ENCODE measurements at places on chromosomes 4 and X. TPM values are rescaled to one million over a fixed set of nuclear protein-coding genes. Genes with fewer than 3 reads are reported as not detected.

DNA sequence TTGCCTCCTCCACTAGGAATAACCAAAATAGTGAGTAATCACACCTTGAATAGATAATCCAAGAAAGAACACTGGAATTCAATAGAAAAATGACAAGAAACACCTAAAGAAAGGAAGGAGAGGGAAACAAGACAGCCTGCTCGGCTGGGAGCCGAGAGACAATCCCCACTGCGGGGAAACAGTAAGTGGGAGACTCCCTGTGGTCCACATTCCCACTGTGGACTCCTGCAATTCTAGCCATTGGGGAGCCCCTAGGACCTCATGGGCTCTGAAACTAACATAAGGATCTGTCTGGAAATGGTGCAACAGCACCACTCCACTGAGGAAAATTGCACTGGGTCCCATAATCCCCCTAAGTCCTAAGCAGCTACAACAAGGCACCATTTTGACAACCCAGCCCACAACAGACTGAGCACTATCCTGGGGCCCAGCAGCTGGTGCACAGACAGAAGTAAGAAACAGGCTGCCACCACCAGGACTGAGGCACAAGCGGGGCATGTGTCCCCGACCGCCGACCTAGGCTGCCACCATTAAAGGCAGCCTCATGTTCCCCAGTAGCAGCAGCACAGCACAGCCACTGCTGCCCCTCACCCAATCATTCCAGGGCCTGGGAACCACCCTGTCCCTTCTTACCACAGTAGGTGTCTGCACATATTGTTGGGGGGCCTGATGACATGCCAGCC lies 14.2 kb downstream of the LRBA start:
- H3K4me1 ChIP-seq: no peaks in the 10 kb centered on the region
- no peaks in the 10 kb centered on the region for H3K36me3 ChIP-seq
- no peaks in the 10 kb centered on the region for H3K27me3 ChIP-seq
- DNase-seq: no peak
- H3K4me3 ChIP-seq: no peak overlapping the region
- no peak overlapping the region for H3K27ac ChIP-seq

- 0 out of 2 replicates have a peak overlapping the region, but pooled peaks have one; percentile 22 for H3K27ac ChIP-seq
- H3K4me1 ChIP-seq: peaks cover 10% of the 10 kb centered on the region
- H3K4me3 ChIP-seq: no peak overlapping the region
- H3K36me3 ChIP-seq: peaks cover 2% of the 10 kb centered on the region
- DNase-seq: peak; percentile 57
These were observed 8.3 kb upstream of the NAP1L5 start for GRCh38 chr4:88705805-88706492.

DNA sequence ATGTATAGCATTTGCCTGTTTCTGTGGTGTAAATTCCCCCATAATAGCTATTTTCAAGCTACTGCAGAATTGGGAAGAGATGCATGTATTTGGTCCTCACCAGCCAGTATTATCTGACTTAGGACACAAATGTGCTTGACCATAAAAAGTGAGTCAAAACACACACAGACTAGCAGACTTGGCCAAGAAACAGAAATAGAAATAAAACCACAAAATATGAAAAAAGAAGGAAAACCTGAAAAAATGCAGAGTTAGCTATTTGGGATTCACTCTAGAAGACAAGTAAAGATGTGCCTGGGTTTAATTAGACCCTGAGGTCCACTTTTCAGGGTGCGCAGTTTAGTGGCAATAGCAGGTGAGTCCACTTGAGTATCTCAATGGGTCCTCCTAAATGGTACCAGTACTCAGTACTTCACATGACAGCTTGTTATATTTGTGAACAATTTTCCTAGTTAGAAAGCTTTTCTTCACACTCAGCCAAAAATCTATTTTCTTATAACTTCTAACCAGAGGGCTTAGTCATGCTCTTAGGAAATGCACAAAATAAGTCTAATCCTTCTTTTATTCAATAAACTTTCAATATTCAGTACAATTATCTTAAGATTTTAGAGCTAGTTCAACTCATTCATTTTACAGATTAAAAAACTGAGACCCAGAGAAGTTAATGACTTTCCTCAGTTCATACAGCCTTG lies 108.7 kb upstream of the JADE1 start:
- H3K4me1 ChIP-seq: no peaks in the 10 kb centered on the region
- no peak for DNase-seq
- H3K36me3 ChIP-seq: no peaks in the 10 kb centered on the region
- no peak overlapping the region for H3K27ac ChIP-seq

DNA sequence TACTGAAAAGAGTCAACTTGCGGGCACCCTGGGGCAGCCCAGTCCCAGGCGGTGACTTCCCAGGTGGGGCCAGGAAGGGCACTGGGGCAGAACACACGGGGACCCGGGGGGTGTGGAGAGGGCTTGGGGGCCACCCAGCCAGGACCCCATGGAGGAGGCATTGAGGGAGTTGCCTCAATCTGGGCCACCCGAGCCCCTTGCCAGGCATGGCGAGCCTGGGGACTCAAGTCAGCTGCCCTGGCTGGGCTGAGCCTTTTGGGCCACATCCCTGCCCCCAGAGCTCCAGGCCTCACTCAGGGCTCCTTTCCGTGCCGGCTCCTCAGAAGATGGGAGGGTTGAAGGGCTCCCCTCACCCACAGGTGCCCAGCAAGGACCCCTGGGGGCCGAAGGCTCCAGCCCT lies 6.6 kb upstream of the CPLX1 start:
- H3K4me1 ChIP-seq: no peaks in the 10 kb centered on the region
- peaks cover 36% of the 10 kb centered on the region for H3K27me3 ChIP-seq
- DNase-seq: no peak
- H3K27ac ChIP-seq: no peak overlapping the region
- no peaks in the 10 kb centered on the region for H3K36me3 ChIP-seq

DNA sequence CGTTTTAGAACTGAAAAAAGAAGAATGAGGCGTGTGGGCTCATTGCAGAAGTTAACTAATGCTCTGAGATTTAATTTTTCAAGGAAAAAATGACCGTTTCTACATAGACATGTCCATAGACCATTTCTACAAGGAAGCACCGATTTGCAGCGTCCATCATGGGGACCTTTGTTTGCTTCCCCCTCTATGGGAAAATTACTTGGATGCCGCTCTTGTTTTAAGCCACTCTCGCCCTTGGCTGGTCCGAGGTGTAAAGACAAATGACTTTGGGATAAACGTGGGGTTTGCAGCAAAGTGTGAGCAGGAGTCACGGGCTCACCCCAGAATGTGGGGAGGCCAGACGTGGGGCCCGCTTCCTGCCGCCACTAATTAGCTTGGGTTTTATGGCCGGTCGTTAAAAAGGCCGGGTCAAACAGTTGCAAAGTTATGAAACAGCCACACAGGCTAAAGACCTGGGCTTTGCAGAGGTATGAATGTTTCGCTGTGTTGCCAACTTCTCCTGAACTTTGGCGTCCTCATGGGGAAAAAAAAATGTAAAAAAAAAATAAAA lies 235.9 kb downstream of the SHOX start:
- H3K4me1 ChIP-seq: no peaks in the 10 kb centered on the region
- H3K36me3 ChIP-seq: no peaks in the 10 kb centered on the region
- H3K4me3 ChIP-seq: no peak overlapping the region
- no peaks in the 10 kb centered on the region for H3K27me3 ChIP-seq
- no peak for DNase-seq

- H3K4me1 ChIP-seq: no peaks in the 10 kb centered on the region
- H3K27me3 ChIP-seq: no peaks in the 10 kb centered on the region
- H3K27ac ChIP-seq: no peak overlapping the region
- H3K4me3 ChIP-seq: no peak overlapping the region
These were observed 31.5 kb downstream of the QDPR start for GRCh38 chr4:17480210-17480927.

- no peak overlapping the region for H3K4me3 ChIP-seq
- no peaks in the 10 kb centered on the region for H3K4me1 ChIP-seq
- no peak overlapping the region for H3K27ac ChIP-seq
- DNase-seq: no peak
These were observed 296.7 kb downstream of the NR3C2 start for GRCh38 chr4:148145475-148145874.

DNA sequence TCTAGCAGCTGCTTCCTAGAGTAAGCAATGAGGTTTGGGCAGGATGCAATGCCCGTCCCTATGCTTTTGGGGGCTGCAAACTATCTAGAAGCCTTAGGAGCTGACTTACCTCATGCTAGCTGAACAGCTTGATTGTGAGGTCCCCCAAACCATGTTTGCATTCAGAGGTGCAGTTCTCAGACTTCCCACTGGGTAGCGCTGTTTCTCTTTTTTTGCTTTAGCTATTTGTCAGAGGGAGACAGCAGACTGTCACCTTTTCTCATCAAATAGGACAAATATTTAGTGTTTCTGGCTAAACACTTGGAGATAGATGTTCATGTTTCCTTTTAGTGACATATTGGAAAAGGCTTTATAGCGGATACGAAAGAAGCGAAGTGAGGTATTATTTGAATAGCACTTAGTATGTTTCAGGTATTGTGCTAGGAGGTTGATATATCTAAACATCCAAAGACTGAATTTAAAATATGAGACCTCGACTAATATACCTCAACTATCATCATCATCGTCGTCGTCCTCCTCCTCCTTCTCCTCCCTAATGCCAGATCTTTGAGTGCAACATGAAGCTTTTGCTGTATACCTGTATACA lies 18.7 kb upstream of the TMEM192 start:
- no peak overlapping the region for H3K4me3 ChIP-seq
- H3K27ac ChIP-seq: no peak overlapping the region
- DNase-seq: peak; percentile 55
- H3K27me3 ChIP-seq: no peaks in the 10 kb centered on the region

DNA sequence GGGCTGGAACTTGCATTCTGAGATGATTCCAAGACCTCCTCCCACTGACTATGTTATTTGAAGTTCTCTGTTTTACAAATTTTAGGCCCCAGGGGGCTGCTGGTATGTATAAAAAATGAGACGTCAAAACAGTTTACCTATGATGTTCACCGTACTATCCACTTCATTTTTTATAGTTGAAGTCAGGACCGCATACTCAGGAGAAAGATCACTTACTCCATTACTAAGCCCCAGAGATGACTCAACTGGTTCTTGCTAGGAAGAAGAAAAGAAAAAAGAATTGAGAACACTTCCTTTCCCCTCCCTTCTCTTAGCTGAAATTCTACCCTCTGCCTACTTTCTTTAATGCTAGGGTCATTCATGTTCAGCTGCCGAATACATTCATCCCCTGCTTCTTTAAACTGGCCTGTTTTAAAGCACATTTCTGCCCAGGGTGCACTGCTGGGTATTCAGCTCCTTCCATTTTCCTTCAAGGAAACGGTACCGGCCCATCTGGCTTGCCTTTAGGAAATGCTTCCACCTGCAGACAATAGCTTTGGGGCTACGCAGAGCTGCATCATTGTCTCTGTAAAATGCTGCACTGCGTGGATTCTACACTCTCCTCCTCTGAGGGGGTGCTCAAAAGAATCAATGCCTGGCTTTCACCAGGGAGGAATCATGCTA lies 66.2 kb downstream of the IRF2 start:
- peaks cover 40% of the 10 kb centered on the region for H3K36me3 ChIP-seq
- no peak overlapping the region for H3K4me3 ChIP-seq
- H3K27me3 ChIP-seq: no peaks in the 10 kb centered on the region
- peak overlapping the region; percentile 88 for H3K27ac ChIP-seq
- H3K4me1 ChIP-seq: peaks cover 14% of the 10 kb centered on the region

DNA sequence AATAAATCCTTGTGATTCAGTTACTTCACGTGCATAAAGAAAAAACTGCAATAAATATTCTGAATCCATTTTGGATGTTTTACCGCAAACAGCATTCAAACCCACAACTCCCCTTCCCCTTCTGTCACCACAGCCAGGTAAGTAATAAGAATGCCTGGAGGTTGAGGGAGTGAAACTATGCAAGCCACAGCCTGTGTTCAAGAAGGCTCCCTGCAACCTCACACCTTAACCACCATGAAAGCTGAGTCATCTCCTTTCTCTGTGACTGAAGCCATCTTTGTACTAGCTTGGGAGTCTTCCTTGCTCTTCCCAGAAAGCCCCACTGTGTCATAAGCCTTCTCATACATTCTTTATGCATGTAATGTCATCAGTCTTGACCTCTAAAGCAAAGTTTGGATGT lies 297.0 kb upstream of the PUDP start:
- no peak overlapping the region for H3K27ac ChIP-seq
- no peaks in the 10 kb centered on the region for H3K4me1 ChIP-seq

DNA sequence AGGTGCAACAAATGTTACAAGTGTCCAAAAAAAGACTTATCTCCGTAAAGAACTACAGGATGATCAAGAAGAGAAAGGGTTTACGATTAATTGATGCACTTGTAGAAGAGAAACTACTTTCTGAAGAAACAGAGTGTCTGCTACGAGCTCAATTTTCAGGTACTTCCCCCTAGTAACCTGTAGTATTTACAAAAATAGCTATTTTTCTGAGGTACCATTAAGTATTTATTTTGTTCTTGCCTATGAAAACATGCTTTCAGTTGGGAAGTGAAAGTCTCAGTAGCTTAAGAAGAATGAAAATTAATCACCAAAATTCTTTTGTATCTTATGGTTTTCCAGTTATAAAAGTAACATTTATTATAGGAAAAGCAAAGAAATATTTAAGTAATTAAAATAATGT lies 5.9 kb downstream of the THAP9 start:
- no peaks in the 10 kb centered on the region for H3K27me3 ChIP-seq
- no peak overlapping the region for H3K27ac ChIP-seq
- H3K4me3 ChIP-seq: no peak overlapping the region

DNA sequence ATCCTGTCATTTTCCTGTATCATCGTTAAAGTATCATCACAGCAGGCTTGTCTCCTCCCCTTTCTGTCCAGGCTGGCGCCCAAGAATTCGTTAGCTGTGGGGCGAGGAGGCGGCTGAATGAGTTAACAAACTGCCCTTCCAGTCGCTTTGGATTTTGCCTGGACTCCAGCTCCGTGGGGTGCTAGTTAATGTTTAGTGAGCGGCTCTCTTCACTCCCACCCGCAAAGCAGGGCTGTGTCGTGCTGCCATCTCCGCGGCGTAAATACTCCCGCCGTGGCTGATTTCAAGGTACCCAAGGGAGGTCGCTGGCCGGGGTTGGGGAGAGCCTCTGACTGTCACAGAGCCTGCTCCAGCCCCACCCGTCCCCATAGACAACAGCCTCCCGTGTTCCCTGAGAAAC lies 44.9 kb upstream of the SPRY1 start:
- no peaks in the 10 kb centered on the region for H3K36me3 ChIP-seq
- no peak overlapping the region for H3K27ac ChIP-seq
- no peaks in the 10 kb centered on the region for H3K27me3 ChIP-seq
- H3K4me3 ChIP-seq: no peak overlapping the region

- no peak for DNase-seq
- no peaks in the 10 kb centered on the region for H3K27me3 ChIP-seq
- no peak overlapping the region for H3K27ac ChIP-seq
- no peaks in the 10 kb centered on the region for H3K4me1 ChIP-seq
These were observed 42.2 kb downstream of the GABRG1 start for GRCh38 chr4:46081674-46082073.

Gene POU3F4
- not detected for total RNA-seq

Gene FDCSP
- not detected for total RNA-seq

Gene CBR4
- total RNA-seq: 4.5 TPM

Gene HSPA4L
- total RNA-seq: 2.3 TPM

Gene KCND1
- total RNA-seq: 0.28 TPM

Gene RAB39B
- total RNA-seq: 0.56 TPM

Gene PLXNA3
- total RNA-seq: 4.3 TPM

Gene STATH
- not detected for total RNA-seq

Gene NALF2
- total RNA-seq: not detected

Data from IMR-90 (cell line).